ENCODE measurements at places on chromosomes 4 and X. TPM values are rescaled to one million over a fixed set of nuclear protein-coding genes. Genes with fewer than 3 reads are reported as not detected.

PROM1 gene
- 0.13 TPM for total RNA-seq

GLUD2 gene
- 3.4 TPM for total RNA-seq

MAGEB6 gene
- total RNA-seq = not detected

SLC7A11 gene
- 242 TPM for total RNA-seq

VCX2 gene
- total RNA-seq = not detected

Data from thoracic aorta endothelial cell (primary cell).